ENCODE measurements at places on chromosomes 5 and 9.
A peak's percentile ranks its signal among the peaks of the same experiment; 100 is the strongest.

DNA sequence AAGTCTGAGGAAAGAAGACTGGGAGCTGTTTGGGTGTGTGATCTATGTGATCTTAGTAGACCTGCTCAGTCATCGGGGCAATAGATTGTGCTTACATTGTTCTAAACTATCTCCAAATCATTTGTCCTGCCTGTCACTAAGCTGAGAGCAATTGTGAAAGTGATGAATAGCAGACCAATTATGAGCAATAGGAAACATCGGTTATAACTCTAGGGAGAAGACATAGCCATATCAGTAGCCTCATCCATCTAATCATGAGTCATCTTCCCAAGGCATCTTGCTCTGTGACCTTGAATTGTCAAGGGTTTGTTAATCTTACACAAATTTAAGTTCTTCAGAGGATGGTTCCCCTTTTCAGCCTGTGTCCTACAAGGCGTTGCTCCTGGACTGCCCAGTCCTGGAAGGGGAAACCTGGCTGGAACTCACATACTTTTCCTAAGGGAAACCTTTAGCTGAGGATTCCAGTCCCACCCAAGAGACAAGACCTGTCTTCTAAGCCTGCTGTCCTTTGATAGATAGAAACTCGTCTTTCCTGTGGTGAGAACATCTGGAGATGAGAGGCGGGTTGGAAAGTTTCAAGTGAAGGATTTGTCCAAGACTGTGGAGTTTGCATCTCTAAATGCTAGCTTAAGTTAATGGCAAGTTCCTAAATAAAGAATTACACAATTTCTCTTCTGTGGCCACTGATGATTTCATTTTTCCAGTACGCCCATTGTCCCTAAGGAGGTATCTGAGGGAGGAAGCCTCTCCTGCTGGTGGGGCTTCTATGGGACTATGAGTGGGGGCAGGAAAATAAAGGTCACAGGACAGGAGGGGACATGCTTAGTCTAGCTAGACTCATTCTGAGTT is 53.9 kb upstream of the TRIM32 start:
- DNase-seq, result no peak

DNA sequence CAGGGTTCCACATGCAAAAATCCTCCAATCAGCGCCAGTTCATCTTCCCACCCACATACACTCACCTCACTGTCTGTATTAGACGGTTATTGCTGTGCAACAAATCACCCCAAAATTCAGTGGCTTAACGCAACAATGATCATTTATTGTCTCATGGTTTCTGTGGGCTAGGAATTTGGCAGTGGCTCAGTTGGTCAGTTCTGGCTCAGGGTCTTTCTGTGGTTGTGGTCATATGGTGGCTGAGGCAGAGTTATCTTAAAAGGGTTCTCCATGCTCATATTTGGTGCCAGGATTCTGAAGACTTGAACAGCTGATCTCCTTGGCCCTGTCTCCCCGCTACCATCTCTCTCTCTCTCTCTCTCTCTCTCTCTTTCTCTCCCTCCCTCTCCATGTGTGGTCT is 12.9 kb downstream of the ZNF618 start:
- DNase-seq, result no peak

DNA sequence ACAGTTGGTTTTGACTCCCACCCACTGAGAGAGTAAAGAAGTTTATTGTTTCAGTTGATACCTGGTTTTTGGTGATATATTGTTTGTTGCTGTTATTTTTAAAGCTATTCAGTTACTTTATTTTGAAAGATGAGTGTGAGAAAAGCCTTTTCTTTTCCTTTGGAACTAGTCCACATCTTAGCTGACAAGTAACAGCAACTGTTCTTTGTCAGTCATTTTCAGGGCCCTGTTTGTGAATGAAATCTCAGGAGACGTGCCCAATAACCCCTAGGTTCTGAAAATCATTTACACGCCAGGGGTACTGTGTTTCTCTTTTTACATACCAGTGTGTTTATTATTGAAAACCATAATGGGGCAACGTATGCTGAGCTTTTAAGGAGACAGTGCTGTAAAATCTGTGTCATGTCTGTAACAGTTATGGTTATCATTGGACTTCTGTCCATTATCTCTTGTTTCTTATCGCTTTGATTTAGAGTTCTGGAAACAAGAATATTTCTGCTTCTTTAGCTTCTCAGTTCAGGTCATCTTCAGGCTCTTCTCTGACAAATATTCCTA is 75.0 kb downstream of the LIX1 start:
- DNase-seq, result no peak

DNA sequence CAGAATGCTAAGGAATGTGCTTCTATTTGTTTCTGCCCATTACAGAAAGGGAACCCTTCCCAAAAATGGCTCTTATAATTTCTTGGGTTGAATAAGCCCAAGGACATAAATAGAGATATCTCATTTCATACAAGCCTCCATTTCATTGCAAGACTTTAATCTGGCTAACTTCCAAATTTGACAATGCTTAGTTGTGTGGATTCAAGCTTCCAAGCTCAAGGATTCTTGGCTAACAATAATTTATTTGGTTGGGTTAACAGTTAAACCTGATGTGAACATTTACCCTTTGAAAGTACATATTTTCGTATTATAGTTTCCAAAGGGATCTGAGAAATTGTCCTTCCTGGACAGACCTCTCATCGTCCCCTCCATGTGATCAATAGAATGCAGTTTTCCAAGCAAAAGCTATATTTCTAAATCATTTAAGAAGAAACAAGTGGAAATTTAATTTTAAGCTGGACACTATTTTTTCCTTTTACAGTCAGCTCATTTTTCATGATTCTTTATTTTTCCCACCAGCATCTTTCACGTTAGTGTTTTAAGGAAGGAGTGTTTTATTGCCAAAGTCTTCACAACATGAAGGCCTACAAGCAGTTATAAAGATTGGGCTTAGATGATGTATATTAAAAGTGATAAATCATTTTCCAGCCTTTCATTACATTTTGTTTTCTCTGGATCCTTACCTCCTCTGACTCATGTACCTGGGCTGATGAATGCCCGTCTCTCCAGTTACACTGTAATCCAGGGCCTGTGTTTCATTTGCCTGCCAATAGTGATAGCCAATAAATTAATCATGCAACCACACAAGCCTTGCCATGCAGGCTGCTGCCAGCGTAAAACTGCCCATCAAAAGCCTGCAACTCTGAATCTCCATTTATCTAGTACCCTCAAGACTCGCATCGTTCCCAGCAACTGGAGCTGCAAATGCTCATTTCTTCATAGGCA is 176.7 kb downstream of the NTRK2 start:
- DNase-seq, result no peak

GRCh38 chr9:3656224-3656623 is 130.4 kb upstream of the RFX3 start:
- DNase-seq, result no peak

DNA sequence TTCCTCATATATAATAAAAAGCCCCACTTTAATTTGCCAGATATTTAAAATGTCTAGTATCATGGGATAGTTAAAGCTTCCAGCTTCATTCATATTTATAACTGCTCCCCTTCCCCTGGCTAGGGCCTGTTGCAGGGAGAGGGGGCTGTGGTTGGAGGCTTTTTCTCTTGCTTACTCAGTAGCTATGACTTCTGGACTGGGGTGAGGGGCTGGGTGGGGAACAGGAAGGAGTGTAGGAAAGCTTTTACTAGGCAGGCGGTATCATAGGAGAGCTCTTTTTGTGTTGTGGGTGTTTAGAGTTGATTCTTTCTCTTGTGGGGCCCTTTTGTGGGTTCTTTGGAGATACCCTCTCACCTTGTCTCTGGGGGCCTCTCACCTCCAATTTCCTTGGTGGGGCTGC is 39.4 kb downstream of the PIP5K1B start:
- no peak for DNase-seq

- no peak for DNase-seq
Measured at GRCh38 chr9:19020886-19021455, 12.0 kb downstream of the SAXO1 start.

- no peak for DNase-seq
Measured at GRCh38 chr5:170306381-170306831, 8.8 kb upstream of the LCP2 start.

DNA sequence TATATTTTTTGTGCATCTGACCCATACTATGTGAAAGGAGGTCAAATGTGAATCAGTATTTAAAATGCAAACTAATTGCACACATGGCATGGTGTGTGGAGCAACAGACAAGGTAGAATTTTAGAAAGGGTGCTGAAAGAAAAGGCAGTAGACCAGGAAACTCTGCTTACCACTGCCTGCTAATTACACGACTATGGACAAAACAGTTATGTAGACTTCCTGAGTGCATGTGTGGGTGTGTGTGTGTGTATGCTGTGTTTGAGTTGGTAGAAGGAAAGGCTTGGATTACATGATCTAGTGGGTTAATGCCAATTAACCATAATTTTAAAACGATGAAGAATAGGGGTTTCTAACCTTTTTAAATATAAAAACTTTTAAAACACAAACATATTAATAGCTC is 349.9 kb downstream of the SH3GL2 start:
- no peak for DNase-seq

DNA sequence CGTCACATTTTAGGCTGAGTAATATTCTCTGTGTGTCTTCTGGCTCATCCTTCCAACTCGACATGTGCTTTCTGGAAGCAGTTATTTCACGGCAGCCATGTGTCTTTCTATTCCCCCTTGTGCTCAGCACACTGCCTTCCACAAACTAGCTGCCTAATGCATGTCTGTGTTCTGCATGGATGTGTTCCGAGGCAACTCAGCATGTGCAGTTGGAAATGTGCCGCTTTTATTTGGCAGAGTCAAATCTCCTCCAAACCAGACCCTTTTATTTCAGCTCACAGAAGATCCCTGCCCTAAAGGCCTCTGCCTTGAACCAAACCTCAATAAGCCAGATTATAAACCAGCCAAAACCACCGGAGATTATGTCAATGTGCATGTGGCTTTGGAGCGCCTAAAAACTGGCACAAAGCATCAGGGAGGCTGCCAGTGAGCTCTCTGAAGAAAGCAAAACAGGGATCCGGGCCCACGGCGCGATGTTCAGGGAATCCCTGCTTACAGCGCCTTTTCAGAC is 360.2 kb downstream of the DEPDC1B start:
- DNase-seq, result no peak

- DNase-seq, result no peak
Measured at GRCh38 chr9:16484180-16484579, 386.3 kb downstream of the BNC2 start.

DNA sequence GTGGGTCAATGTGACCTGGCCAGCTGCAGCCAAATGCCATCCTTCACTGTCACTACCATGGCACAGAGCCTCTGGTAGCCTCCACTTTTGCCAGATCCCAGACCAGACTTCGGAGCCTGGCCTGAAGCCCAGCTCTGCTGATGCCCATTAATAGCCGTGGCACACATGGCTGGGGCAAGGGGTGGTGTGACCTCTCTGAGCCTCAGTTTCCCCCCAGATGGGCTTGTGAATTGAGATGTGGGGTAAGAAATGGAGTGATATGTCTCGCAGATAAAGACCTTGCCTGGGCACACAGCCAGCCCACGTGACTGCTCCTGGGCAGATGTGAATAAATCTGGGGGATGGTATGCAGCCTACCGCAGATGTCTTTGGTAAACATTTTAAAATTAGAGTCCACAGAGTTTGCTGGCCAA is 13.9 kb downstream of the SUSD3 start:
- no peak for DNase-seq

DNA sequence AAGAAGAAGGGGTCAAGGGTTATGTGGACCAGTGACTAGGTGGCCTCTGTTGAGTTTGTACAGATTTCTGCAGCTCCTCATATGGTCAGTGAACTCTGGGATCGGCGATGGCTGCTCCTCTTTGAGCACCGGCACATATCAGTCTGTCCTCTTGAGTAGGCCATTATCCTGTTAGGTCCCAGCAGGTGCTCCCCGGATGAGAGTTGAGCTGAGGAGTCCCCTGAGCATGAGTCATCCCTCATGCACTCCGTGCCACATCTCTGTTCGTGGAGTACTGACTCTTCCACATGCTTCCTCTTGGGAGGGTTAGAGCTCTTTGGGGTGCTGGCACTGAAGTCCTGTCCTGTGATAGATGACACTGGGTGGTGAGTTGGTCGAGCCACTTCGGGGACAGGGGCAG is 143.7 kb downstream of the PTTG1 start:
- no peak for DNase-seq

GRCh38 chr5:88805151-88805784 is 77.7 kb downstream of the MEF2C start:
- no peak for DNase-seq

GRCh38 chr9:97501972-97502221 is 431 bp downstream of the TMOD1 start:
- DNase-seq, result peak; percentile 63

GRCh38 chr5:14441641-14442040 is 140.0 kb upstream of the OTULINL start:
- no peak for DNase-seq

DNA sequence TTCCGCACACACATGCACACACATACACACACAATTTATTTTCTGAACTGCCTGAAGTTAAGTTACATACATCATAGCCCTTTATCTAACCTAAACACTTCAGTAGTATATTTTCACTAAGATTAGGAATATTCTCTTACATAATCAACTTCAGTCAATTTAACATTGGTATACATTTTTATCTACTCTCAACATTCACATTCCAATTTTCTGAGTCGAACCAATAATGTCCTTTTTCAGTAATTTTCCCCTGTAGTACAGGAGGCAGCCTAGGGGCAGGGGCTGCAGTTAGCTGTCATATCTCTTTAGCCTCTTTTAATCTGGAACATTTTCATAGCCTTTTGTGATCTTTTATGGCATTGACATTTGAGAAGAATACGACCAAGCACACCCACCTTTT is 150.1 kb downstream of the DAB2IP start:
- no peak for DNase-seq

DNA sequence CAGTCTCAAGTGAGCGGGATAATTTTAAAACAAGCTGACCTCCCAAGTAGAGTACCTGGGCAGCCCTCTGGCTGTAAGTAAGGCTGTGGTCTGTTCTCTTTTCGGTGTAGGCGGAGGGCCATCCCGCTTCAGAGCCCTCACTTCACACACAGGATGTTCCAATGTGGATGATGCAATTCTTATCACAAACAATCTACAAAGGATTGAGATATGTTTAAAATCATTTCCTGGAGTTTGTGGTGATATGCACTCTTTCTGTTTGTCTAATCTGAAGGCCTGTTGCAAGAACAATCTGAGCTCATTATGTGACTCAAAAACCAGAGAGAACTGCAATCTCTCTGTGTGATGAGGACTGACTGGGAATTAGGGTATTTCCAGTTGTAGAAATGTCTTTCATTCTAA is 42.5 kb downstream of the ITGA2 start:
- no peak for DNase-seq

DNA sequence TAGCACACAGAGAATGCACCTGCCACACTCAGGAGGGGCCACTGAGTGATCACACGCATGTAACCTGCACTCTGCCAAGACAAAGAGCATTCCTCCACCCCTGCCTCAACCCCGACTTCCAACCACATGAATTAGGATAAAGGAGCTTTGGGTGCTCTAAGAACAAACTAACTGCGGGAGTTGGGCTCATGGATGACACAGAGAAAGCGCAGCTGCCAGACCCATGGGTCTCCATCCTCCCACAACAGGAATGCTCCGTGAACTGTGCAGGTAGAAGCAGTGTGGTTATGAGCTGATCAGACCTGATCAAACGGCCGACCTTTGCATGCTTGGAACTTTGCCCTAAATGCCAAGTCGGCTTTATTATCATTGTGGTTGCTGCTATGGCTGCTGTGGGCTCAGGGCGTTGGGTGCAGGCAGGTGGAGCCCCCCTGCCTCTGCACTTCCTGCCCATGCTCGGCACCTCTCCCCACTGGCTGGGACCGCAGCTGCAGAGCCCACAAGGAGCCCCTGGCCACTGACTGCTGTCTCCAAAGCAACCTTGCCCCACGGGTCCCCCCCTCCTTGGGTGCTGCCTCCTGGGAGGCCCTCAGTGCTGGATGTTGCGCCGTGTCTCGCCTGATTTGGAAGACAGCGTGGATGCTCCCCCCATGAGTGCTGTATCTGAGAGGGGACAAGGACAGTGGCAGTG is 2.6 kb upstream of the SLC6A3 start:
- DNase-seq, result peak; percentile 29

GRCh38 chr9:133080161-133080560 is 18.4 kb downstream of the CEL start:
- no peak for DNase-seq

Data from D341Med (cell line).